ENCODE measurements at places on chromosomes 16 and 17. TPM values are rescaled to one million over a fixed set of nuclear protein-coding genes. Genes with fewer than 3 reads are reported as not detected.

KRTAP4-3 gene
- total RNA-seq = not detected

NHLRC4 gene
- total RNA-seq = 0.81 TPM

MYL4 gene
- total RNA-seq = 6.9 TPM

- H3K4me3 ChIP-seq = no peak overlapping the region
- no peak for DNase-seq
- H3K27me3 ChIP-seq = no peaks in the 10 kb centered on the region
- H3K36me3 ChIP-seq = peaks cover 37% of the 10 kb centered on the region
Observed at GRCh38 chr17:1852327-1852726, 22.5 kb downstream of the RPA1 start.

Measured in thyroid gland (tissue), 4 donors.